ENCODE measurements at places on chromosomes 7 and 10. TPM values are rescaled to one million over a fixed set of nuclear protein-coding genes. Genes with fewer than 3 reads are reported as not detected.

STEAP4 gene
- total RNA-seq: not detected

OR6B1 gene
- total RNA-seq: not detected

MOGAT3 gene
- total RNA-seq: not detected

CALML5 gene
- not detected for total RNA-seq

FZD8 gene
- 3.6 TPM for total RNA-seq

ATOH7 gene
- total RNA-seq: not detected

SORCS1 gene
- total RNA-seq: not detected

IKZF1 gene
- total RNA-seq: not detected

CRHR2 gene
- not detected for total RNA-seq

AEBP1 gene
- 1.1 TPM for total RNA-seq

TSPAN33 gene
- total RNA-seq: 0.36 TPM

RHOBTB1 gene
- 18.9 TPM for total RNA-seq

GRCh38 chr7:38222481-38223096, 44.5 kb downstream of the STARD3NL start:
- H3K27ac ChIP-seq: no peak overlapping the region
- H3K4me1 ChIP-seq: peaks cover 3% of the 10 kb centered on the region
- DNase-seq: peak; percentile 62
- H3K27me3 ChIP-seq: no peaks in the 10 kb centered on the region
- peaks cover 30% of the 10 kb centered on the region for H3K36me3 ChIP-seq

DNA sequence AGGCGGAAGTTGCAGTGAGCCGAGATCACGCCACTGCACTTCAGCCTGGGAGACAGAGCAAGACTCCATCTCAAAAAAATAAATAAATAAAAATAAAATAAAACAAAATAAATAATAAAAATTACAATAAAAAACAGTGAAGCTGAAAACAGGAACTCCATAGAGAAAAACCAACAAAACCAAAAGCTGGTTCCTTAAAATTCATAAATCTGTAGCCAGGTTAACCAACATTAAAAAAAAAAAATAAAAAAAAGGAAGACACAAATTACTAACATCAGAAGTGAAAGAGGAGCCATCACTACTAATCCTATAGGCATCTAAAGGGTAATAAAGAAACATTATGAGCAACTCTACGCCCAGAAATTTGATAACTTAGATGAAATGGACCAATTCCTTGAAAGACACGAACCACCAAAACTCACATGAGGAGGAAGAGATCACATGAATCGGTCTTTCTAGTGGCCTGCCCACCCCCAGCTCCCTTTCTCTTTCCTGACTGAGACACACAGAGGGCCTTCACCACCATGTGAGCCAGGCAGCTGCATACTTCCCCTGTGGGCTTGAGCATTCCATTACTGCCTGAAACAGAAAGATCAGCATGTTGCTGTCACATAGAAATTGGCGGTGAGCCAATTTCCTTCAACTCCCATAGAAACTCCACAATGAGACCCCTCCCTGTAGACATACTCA, 208.7 kb downstream of the MAD1L1 start:
- no peaks in the 10 kb centered on the region for H3K27me3 ChIP-seq
- H3K4me3 ChIP-seq: no peak overlapping the region
- H3K36me3 ChIP-seq: no peaks in the 10 kb centered on the region
- no peak overlapping the region for H3K27ac ChIP-seq

GRCh38 chr7:159030490-159031134, 114.1 kb downstream of the VIPR2 start:
- H3K27me3 ChIP-seq: no peaks in the 10 kb centered on the region
- no peaks in the 10 kb centered on the region for H3K4me1 ChIP-seq
- peak overlapping the region; percentile 24 for H3K4me3 ChIP-seq
- no peak overlapping the region for H3K27ac ChIP-seq
- H3K36me3 ChIP-seq: no peaks in the 10 kb centered on the region

DNA sequence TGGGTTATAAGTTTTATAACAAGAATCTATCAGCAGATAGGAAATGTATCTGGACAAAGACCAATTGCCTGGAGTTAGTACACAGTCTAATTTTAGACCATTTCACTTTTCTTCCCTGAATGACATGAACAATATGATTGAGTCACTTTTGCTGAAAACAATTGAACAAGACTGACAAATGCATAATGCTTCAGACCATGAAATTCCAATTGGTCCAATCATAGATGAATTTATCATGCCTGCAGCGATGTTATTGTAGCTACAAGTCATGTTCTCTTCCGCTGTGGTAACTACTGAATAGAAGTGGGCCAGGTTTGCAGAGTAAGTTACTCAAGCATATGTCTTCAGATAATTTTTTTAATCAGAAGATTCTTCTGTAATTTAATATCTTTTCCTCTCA, 73.4 kb downstream of the VSTM2A start:
- no peak for DNase-seq
- no peaks in the 10 kb centered on the region for H3K4me1 ChIP-seq
- H3K4me3 ChIP-seq: no peak overlapping the region
- H3K36me3 ChIP-seq: no peaks in the 10 kb centered on the region

GRCh38 chr10:132205650-132206376, 19.1 kb downstream of the DPYSL4 start:
- no peak for DNase-seq
- no peaks in the 10 kb centered on the region for H3K4me1 ChIP-seq
- no peak overlapping the region for H3K4me3 ChIP-seq
- H3K27ac ChIP-seq: no peak overlapping the region

GRCh38 chr10:31581741-31582323, 262.8 kb downstream of the ZEB1 start:
- no peak overlapping the region for H3K4me3 ChIP-seq
- H3K36me3 ChIP-seq: no peaks in the 10 kb centered on the region
- H3K4me1 ChIP-seq: peaks cover 8% of the 10 kb centered on the region
- H3K27ac ChIP-seq: no peak overlapping the region

DNA sequence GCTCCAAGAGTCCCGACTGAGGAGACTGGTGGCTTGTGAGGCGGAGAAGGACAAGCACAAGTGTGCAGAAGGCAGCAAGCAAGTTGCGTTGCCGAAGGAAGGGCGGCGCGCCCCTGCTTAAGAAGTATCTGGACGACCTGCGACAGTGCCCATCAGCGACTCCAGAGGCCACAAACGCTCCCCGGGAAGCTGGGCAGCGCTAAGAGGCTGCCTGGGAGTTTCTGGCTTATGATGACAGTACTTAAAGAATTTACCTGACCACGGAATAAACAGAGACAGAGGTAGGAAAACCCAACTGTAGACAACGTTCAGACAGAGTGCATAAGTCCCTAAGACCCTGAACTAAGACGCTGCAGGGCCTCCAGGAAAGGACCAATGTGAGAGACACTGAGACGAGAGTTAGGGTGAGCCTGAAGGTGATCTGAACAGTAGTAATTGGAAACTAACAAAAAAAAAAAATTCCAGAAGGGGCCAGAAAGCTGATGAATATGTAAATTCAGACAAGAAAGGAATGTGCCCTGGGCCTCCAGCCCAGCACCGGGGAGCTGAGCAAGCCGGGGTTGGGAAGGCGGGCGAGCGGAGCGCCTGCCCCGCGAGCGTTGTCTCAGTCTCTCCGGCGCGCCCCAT, 1.0 kb downstream of the OSBPL3 start:
- peak overlapping the region; percentile 42 for H3K27ac ChIP-seq
- peaks cover 10% of the 10 kb centered on the region for H3K4me1 ChIP-seq
- H3K27me3 ChIP-seq: no peaks in the 10 kb centered on the region

DNA sequence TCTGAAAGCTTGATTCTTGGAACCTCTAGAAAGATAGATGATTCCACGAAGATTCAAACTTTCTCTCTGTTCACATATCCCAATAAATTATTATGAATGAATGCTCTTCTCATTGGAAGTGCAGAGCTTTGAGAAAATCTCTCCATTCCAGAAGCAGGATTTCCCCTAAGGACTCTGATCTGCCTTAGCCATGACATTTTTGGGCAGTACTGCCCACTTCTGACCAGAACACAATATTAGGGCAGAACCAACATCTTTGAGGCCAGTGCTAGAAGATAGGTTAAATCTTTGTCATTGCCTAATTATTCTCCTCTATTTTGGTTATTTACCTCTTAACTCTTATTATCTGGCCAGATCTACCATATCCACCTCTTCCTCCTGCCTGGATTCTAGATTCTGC, 49.9 kb downstream of the ARMC3 start:
- peaks cover 6% of the 10 kb centered on the region for H3K27me3 ChIP-seq
- no peak for DNase-seq
- no peaks in the 10 kb centered on the region for H3K4me1 ChIP-seq
- no peak overlapping the region for H3K27ac ChIP-seq
- H3K36me3 ChIP-seq: no peaks in the 10 kb centered on the region

GRCh38 chr7:27873981-27874957, 134.3 kb downstream of the TAX1BP1 start:
- H3K27me3 ChIP-seq: no peaks in the 10 kb centered on the region
- H3K27ac ChIP-seq: no peak overlapping the region
- 0 out of 2 replicates have a peak, but pooled peaks cover 2% of the 10 kb centered on the region for H3K4me1 ChIP-seq
- DNase-seq: peak; percentile 19

- no peak overlapping the region for H3K27ac ChIP-seq
- H3K4me3 ChIP-seq: no peak overlapping the region
- no peaks in the 10 kb centered on the region for H3K36me3 ChIP-seq
Measured at GRCh38 chr10:35668865-35669650, 27.0 kb upstream of the FZD8 start.

DNA sequence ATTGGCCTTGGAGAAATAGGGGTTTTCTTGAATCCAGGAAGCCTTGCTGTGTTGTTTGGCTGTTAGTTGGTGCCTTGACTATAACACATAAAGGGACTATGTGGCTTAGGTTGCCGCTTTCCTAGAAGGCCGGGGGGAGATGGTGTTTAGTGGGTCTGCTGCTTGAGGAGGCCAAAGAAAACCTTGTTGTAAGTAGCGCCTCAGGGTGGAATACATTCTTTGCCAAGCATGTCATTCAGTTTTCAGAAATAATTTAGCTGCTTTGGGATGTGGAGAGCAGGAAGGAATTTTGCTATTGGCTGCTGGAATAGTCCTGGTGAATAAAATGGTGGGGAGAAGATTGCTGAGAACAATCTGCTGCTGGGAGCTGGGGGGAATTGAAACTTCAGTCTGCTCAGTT, 132.9 kb upstream of the WNT16 start:
- peaks cover 2% of the 10 kb centered on the region for H3K4me1 ChIP-seq
- H3K27me3 ChIP-seq: no peaks in the 10 kb centered on the region
- no peaks in the 10 kb centered on the region for H3K36me3 ChIP-seq
- no peak overlapping the region for H3K4me3 ChIP-seq
- no peak overlapping the region for H3K27ac ChIP-seq

DNA sequence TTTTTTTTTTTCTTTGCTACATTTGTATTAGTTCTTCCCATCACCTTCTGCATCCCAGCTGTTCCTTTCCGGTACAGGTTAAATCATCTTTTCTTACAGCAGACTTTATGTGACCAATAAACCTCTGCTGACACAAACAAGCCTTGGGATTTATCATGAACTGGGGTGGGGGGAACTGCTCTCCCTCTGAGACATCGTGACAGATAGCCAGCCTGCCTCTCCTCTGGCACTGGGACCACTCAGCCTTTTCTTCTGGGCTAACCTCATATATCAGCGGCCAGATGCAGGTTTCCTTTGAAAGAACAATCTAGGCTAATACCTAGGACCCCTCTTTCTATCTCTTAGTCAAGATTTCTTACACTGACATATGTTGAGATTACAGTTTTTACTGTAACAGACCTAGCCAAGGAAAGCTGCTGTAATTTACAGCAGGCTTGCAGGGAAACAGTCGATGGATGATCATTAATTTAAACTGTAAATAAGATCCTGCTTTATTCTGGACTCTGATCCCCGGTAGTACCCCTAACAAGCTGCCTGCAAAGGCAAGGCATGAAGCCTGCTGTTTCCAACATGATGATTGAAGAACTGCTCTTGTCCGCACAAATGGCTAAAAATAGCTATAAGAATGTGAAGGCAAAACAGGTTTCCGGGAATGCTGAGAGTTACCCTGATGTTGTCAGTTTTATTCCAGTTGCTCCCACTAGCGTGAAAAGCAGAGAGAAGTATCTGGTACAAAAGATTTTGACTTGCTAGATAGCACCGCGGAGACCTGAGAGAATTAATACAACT, 338.7 kb downstream of the SORCS1 start:
- H3K27me3 ChIP-seq: no peaks in the 10 kb centered on the region
- DNase-seq: no peak
- no peak overlapping the region for H3K4me3 ChIP-seq
- H3K4me1 ChIP-seq: no peaks in the 10 kb centered on the region

DNA sequence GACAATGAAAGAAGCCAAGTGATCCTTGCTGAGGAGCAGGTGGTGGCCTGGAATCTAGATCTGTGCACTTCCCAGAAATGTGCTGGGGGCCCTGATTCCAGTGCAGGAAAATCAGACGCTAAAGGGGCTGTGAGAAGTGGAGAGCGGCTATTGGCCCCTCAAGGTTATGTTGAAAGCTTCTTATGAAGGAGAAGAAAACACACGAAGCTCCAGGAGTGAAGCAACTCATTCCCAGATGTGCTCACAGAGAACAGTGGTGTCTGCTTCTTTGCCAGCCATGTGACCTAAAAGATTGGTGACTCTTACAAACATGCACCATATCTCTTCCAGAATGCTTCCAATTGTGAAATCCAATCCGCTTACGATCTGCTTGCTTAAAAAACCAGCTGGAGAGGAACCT, 679.3 kb upstream of the IGFBP3 start:
- H3K4me3 ChIP-seq: no peak overlapping the region
- DNase-seq: peak; percentile 55
- H3K4me1 ChIP-seq: peaks cover 7% of the 10 kb centered on the region

DNA sequence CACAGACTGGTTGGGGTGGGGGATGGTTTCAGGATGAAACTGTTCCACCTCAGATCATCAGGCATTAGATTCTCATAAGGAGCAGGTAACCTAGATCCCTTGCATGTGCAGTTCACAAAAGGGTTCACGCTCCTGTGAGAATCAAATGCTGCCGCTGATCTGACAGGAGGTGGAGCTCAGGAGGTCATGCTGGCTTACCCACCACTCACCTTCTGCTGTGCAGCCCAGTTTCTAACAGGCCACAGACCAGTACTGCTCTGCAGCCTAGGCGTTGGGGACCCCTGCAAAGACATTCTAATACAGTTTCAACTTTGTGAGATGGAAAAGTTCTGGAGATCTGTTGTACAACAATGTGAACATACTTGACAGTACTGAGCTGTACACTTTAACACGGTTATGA, 39.9 kb downstream of the STRA8 start:
- peaks cover 13% of the 10 kb centered on the region for H3K27me3 ChIP-seq
- H3K4me1 ChIP-seq: no peaks in the 10 kb centered on the region
- no peak overlapping the region for H3K4me3 ChIP-seq
- DNase-seq: no peak
- H3K27ac ChIP-seq: no peak overlapping the region

DNA sequence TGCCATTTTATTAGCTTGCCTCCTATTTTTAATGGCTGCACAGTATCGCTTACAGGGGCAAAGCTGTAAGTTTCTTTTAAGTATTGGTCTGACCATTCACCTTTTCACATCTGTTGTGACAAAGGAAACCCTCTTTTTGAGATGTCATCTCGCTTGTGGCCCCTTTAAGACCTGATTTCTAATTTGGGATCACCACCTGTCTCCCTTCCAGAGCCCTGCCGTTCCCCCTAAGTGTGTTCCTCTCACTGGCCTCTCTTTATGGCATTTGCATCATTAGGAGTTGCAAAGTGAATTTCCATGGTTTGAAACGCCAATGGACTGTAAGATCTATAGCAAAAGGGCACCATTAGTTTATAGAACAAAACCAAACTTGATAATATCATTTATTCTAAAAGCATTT, 1.4 kb downstream of the EPDR1 start:
- no peak for DNase-seq
- H3K36me3 ChIP-seq: no peaks in the 10 kb centered on the region
- no peak overlapping the region for H3K27ac ChIP-seq
- no peaks in the 10 kb centered on the region for H3K27me3 ChIP-seq

- H3K4me3 ChIP-seq: no peak overlapping the region
- no peaks in the 10 kb centered on the region for H3K36me3 ChIP-seq
- peak; percentile 96 for DNase-seq
- H3K4me1 ChIP-seq: peaks cover 10% of the 10 kb centered on the region
- no peaks in the 10 kb centered on the region for H3K27me3 ChIP-seq
Measured at GRCh38 chr10:122116331-122116730, 127.4 kb downstream of the TACC2 start.

- H3K4me1 ChIP-seq: no peaks in the 10 kb centered on the region
- no peaks in the 10 kb centered on the region for H3K36me3 ChIP-seq
- no peak for DNase-seq
Measured at GRCh38 chr10:107103174-107104025, 61.1 kb downstream of the SORCS1 start.
